Hindlimb muscle (tissue), 1 donor: ENCODE measurements at places on chromosomes 6 and 20. TPM values are rescaled to one million over a fixed set of nuclear protein-coding genes. Genes with fewer than 3 reads are reported as not detected.
A peak's percentile ranks its signal among the peaks of the same experiment; 100 is the strongest.

The SDC4 gene
- 7.2 TPM for polyA plus RNA-seq

- no peak for DNase-seq
Observed at GRCh38 chr6:72963946-72964345, 261.4 kb downstream of the KHDC1L start.

The EZR gene
- polyA plus RNA-seq, result 31.2 TPM

The SRMS gene
- polyA plus RNA-seq, result not detected

The KCNQ2 gene
- polyA plus RNA-seq, result 1.8 TPM

DNA sequence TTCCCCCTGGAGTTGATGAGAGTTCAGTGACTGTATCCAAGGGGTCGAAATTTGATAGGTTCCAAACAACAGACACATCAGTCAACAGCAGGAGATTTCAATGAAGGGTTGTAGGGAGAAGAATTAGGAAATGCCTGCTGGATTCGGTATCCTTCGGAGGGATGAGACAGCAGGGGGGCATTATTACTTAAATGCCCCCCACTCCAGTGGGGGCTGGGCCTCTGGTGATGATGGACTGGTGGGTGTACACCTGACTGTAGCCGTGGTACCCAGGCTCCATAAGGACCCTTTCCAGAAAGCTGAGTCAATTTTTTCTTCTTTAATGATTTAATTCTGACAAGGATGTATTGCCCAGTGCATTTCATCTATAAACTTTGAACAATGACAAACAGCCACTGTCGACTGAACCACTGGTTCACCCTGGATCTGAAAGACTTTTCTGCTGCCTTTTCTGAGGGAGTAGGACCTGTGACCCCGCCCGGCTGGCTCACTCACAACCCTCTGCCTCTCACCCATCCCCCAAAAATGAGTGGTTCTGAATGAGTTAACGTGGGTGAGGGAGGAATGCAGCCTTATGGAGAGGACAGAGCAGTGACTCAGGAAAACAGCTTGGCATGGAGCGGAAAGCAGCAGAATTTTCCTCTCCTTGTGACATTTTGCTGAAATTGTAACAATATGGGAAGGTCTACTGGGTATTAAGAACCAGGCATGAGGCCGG lies 41.0 kb downstream of the ZMYND8 start:
- no peak for DNase-seq

- DNase-seq, result no peak
Observed at GRCh38 chr6:74048387-74048786, 352.4 kb downstream of the CD109 start.

The COL10A1 gene
- 0.18 TPM for polyA plus RNA-seq

The CLDN20 gene
- polyA plus RNA-seq, result 0.54 TPM

GRCh38 chr20:61416546-61416945 lies 164.5 kb downstream of the CDH4 start:
- no peak for DNase-seq

- no peak for DNase-seq
Observed at GRCh38 chr6:122476131-122476530, 4.5 kb upstream of the SERINC1 start.

The CLPSL1 gene
- not detected for polyA plus RNA-seq

DNA sequence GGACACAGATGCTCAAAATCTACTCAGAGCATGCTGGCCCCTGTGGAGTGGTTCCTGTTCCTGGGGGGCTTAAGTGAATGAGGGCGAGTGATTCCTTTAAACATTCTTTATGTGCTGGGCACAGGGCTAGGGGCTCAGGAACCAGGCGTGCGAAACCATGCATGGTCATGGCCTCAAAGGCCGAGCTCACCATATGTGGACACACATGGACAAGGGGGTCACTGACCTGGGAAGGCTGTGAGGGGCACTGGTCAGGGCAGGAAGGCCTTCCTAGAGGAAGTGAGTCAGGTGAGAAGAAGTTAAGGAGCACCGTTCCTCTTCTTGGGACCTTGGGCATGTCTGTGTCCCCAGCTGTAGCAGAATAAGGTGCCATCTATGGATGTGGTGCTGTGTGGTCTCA lies 74.6 kb upstream of the BHLHE23 start:
- no peak for DNase-seq

DNA sequence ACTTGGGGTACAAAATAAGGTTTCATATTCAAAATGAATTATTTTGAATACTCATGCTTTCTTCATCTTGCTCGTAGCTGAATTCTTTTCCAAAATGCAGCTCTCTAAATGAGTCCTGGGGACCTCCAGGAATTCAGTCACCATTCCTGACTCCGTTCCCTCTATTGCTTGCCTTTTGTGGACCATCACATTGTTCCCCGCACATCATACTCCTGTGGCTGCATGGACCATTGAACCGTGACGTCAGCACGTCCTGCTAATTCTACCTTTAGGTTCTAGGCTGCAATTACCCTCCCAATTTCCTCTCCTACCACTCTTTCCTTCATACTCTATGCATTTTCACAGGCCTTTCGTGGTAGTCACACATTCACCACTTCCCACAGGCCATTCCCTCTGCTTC lies 173.1 kb upstream of the ID4 start:
- no peak for DNase-seq

- DNase-seq, result no peak
Observed at GRCh38 chr6:81401970-81402690, 350.4 kb downstream of the TENT5A start.

The THEMIS gene
- not detected for polyA plus RNA-seq

The LAMA4 gene
- polyA plus RNA-seq, result 157 TPM

The AAR2 gene
- polyA plus RNA-seq, result 25.9 TPM

- DNase-seq, result no peak
Observed at GRCh38 chr20:60064554-60065196, 106.5 kb downstream of the CDH26 start.

The TSHZ2 gene
- 8.3 TPM for polyA plus RNA-seq

GRCh38 chr20:60653111-60653845 lies 598.8 kb upstream of the CDH4 start:
- DNase-seq, result no peak

The DEF6 gene
- 4.5 TPM for polyA plus RNA-seq

The BIRC7 gene
- polyA plus RNA-seq, result not detected

- DNase-seq, result no peak
Observed at GRCh38 chr6:30073489-30074235, 1.9 kb downstream of the RNF39 start.

DNA sequence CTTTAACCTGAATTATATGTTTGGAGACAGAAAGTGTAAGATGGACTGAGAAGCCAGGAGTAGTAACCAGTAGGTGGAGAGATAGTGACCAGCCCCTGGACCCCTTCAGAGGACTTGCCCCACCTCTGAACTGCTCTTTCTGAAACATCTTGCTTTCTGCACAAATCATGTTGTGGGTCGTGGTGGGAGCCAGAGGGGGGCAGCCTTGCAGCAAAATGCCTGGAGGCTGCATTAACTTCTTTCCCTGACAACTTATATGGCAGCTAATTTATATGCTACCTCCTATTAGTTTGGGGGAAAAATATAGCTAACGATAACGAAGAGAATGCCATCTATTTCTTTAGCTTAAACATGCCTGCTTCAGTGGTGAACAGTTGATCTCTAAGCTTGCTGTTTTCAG lies 859.8 kb downstream of the MAFB start:
- DNase-seq, result peak; percentile 28

DNA sequence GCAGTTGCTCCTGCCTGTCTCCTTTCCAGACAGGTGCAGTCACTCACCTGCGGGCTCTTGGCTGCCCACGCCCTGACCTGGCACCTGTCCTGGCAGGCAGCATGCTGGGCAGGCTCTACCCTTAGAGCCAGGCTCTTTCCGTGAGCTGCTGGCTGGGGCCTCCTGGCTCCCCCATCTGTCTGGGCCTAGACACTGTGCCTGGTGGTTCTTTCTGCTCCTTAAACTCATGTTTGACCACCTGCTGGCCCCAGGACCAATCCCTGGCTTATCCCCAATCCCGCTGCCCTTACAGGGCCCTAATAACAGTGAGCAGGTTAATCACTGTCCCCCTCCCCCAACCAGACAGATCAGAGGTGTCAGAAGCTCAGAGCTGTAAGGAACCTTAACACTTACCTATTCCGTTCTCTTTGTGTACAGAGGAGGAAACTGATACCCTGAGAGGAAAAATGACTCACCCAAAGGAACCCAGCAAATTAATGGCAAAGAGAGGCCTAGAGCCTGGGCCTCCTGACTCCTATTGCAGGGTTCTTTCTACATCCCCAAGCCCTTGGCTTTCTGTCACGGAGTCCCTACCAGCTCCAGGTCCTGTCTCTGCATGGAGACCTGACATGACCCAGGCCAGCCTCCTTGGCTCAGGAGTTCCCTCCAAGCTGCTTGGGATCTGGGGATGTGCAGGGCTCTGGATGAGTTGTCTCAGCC lies 54.7 kb downstream of the RAB44 start:
- no peak for DNase-seq

DNA sequence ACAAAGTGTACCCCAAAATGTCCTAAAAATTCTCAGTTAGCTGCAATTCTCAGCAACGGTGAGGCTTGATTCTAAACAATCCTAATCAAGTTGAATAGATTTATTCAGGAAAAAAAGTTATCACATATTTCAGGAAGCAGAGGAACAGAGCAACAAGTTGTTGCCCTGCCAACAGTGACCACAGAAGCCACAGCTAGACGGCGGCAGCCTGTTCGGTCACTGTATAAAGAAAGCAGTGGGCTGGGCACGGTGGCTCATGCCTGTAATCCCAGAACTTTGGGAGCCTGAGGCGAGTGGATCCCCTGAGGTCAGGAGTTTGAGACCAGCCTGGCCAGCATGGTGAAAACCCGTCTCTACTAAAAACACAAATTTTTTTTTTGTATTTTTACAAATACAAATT lies 171.2 kb upstream of the BMP5 start:
- DNase-seq, result no peak

The PLEKHG1 gene
- 15.6 TPM for polyA plus RNA-seq

GRCh38 chr6:20180935-20181334 lies 31.3 kb downstream of the MBOAT1 start:
- no peak for DNase-seq

The C6orf58 gene
- polyA plus RNA-seq, result 1.0 TPM

DNA sequence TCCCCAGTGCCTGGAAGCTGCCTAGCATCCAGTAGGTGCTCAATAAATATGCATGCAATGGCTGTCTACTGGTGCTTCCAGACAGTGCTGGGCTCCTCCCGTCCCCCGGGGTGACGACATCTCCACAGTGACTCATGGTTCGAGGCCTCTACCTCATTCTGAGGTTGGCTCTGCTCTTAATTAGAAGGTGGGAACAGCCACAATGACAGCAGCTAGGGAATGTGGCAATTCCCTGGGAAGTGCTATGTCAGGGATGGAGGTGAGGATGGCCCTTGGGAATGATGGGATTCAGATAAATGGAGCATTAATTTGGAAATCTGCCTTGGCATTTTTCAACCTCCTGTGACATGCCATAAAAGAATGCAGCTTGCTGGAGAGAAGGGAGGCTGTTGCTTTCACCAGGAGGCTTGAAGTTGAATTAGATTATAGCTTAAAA lies 43.5 kb upstream of the NFATC2 start:
- DNase-seq, result no peak

DNA sequence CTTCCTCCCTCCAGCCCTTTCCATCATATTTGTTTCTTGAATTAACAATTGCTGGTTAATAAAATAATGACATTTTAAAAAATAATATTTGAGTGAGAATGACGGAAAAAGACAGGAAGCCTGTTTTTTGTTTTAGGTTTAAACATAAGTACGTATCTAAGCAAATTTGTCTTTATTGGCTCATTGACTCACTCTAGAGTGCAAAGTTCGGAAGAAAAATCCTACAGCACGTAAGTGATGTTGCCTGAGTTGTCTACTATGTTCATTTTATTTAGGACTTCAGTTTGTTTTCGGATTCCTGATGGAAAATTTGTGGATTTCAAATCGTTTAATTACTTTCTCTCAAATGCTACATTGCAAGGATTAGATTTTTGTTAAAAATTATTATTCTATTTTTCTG lies 1435.7 kb upstream of the ADGRB3 start:
- no peak for DNase-seq

The DACT2 gene
- 1.6 TPM for polyA plus RNA-seq

The CST2 gene
- polyA plus RNA-seq, result not detected

DNA sequence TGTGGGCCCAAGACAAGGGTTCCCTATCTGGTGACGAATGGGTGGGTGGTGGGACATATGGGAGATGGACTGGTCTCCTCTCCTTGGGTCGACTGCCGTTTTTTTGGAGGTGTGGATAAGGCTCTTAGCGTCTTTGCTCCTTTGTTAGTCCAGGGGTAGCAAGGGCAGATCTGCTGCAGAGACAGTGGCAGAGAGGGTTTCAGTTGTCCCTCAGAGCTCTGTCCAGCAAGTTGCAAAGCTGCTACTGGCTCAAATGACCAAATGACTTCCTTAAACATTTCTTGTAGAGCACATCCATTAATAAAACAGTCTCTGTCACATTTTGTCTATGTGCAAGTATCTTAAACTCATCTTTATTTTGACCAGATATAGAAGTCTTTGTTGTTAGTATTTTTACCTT lies 508.0 kb upstream of the ADGRB3 start:
- no peak for DNase-seq

The COL9A1 gene
- 4.1 TPM for polyA plus RNA-seq

DNA sequence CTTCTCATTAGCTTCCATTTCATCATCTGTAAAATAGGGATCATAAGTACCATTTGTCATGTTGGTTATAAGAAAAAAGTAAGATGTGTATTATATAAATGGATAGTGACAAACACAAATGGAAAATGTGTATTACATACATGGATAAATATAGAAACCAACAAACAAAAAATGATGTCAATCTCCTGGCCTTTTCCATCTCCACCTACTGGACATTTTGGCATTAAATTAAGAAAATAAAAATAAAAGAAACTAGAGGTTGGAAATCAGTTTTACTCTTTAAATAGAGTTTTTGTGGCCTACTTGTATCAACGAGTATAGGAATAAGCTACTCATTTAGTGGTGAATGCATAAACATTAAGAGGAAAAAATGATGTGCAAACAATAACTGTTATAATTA lies 67.5 kb upstream of the THEMIS start:
- DNase-seq, result no peak

The KIF25 gene
- polyA plus RNA-seq, result 0.99 TPM

The GNAS-AS1 gene
- polyA plus RNA-seq, result 2.5 TPM

The IL17F gene
- polyA plus RNA-seq, result not detected

DNA sequence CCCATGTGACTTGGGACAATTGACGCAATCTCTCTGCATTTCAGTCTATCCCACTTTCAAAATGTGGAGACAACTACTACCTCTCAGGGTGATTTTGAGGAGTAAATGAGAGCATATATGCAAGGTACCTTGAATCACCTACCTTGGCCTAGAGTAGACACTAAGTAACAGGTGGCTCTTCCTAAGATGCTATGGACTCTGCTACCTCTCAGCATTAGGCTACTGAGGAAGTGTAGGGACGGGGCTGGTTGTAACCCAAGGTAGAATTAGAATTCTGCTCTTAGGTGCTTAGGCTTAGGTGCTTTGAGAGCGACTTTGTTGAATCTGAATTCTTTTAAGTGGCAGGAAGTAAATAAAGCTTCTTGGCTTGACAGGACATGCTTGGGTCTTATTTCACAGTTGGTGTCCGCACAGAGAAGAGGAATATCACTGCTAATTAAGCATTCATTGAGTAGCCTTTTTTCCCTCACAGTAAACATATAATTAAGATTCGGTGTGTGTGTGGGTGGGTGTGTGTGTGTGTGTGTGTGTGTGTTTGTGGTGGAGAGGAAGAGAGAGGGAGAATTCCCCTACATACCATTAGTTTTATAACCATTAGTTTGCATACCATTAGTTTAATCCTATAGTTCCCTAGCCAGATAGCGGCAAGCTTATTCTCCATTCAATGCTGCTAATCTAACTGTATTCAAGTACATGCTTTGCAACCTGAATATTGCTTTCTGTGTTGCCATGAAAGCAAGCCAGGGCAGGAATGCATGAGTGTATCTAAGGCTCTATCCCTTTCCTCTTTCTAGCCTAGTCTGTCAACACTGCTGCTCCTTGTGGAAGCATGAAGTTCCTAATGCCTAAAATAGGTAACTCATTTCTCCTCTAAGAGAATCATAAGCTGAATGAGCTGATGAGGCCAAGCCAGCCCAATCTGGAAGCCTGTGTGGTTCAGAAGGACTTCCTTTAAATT lies 112.5 kb downstream of the IPCEF1 start:
- no peak for DNase-seq

The TMEM244 gene
- polyA plus RNA-seq, result not detected
